Activated T-helper 1 cell treated with anti-CD3 and anti-CD28 coated beads, Interleukin-2, amount 50 U/mL, for 16 hours (primary cell): ENCODE measurements at places on chromosomes 4 and X.

DNA sequence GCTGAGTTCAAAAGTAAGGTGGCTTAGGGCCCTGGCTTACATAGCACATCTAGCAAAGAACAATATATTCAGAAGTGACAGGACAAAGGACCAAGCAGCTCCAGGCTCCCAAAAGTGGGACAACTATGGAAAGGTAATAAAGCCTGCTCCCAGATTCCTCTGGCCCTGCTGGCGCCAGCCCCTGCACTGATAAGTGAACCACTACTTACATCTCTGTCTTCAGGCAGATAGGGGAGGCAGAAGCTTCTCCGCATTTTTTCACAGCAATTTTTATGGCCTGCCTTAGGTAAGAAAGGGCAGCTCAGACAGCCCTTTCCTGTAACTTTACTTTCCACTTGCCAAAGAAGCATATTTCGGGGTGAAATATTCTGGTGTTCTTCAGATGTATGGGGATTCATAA lies 83.9 kb downstream of the MTNR1A start:
- no peak for DNase-seq

DNA sequence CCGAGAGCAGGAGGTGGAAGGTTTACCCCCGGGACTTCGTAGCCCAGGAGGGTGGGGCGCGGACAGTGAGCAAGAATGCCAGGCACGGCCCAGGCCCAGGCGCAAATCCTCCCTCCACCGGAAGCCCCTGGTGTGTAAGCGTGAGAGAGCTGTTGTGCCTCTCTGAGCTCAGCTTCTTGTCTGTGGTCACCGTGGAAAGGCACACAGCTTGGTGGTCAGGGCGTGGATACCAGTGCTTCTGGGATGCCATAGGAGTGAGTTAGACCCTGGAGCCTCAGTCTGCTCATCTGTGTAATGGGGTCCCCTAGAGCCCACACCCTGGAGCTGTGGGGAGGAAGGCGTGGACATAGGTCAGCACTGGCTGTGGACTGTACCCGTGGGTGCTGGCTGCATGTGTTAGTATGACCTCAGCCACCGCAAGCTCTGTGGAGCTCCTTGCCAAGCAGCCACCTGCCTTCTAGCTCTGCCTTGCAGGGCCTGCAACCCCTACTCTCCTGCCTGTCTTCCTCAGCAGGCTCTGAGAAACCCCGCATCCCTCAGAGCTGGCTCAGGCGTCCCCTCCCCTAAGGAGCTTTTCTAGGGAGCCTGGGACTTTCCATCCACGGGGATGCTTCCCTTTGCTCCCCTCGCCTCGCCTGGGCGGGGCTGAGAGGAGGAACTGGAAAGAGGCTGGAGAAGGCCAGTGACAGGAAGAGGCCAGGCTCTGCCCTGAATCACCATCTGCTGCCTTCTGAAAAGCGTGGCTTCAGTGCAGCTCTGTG lies 28.0 kb upstream of the AFAP1 start:
- no peak for DNase-seq

GRCh38 chr4:183898456-183898855 lies 6.7 kb upstream of the STOX2 start:
- DNase-seq: no peak

GRCh38 chr4:101667348-101667747 lies 123.2 kb upstream of the BANK1 start:
- DNase-seq: no peak

- DNase-seq: no peak
Observed at GRCh38 chr4:174394915-174395314, 111.2 kb downstream of the CEP44 start.

DNA sequence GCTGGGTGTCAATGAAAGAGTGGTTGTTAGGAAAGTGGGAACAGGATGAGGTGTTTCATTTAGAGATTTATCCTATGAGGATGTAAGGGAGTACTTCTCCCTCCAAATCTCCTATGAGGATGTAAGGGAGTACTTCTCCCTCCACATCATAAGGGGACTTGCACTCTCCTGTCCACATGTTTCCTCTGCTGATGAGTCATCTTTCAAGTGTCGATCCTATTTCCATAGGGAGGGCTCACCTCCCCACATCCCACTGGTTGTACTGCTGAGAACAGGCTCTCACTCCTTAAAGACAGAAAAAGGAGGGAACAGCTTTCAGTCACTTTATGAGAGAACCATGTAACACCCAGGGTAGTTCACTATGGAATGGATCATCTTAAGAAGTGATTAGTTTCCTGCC lies 65.0 kb downstream of the INPP4B start:
- DNase-seq: no peak

GRCh38 chrX:25076941-25077500 lies 61.3 kb upstream of the ARX start:
- no peak for DNase-seq

GRCh38 chr4:18975916-18976808 lies 954.6 kb upstream of the LCORL start:
- no peak for DNase-seq

GRCh38 chr4:125314676-125315575 lies at the start of gene FAT4:
FAT4 (plus strand) TSS chr4:125314955; CDS start chr4:125316412, 1,457 bp downstream.
- no peak for DNase-seq

GRCh38 chrX:46903458-46904242 lies 8.6 kb upstream of the JADE3 start:
- no peak for DNase-seq
